Aorta (tissue), 5 donors: ENCODE measurements at places on chromosomes 16 and 17. TPM values are rescaled to one million over a fixed set of nuclear protein-coding genes. Genes with fewer than 3 reads are reported as not detected.

The HASPIN gene
- 0.13 TPM for total RNA-seq

The TSPAN10 gene
- 0.29 TPM for total RNA-seq

DNA sequence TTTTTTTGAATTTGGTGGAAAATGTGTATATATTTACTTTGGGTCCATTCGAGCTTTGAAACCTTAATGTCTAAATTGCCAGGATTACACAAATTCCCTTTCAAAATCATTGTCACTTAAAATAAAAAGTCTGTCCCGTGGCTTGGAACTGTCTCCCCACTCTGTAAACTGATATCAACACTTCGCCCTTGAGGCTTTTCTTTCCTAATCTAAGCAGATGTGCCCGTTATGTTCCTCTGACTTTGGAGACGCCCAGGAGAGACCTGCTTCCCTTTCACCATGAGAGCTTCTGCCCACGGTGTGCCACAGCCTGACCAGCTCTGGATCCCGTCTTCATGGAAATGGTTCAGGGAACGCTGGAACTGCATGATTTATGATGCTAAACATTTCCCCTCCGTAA is 151.3 kb downstream of the C16orf95 start:
- H3K36me3 ChIP-seq, result no peaks in the 10 kb centered on the region
- no peak for DNase-seq
- no peak overlapping the region for H3K4me3 ChIP-seq
- H3K27me3 ChIP-seq, result no peaks in the 10 kb centered on the region

DNA sequence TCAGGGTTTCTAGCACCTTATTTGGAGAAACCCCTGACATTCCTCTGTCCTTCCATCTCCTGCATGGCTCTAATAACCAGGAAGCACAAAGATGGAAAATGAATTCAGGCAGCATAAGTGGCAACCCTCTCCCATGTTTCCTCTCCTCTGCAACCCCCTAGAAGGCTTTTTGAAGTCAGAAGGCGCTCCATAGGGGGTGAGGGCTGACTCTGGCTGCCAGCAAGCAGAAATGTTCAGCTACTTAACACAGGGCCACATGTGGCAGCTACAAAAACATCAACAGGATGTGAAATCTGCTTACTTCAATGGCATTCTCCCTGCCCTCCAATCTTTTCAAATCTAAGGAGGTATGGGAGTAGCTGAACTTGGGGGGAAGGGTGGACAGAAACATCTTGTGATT is 55.2 kb upstream of the IRX5 start:
- H3K27me3 ChIP-seq, result no peaks in the 10 kb centered on the region
- no peak overlapping the region for H3K27ac ChIP-seq
- no peak overlapping the region for H3K4me3 ChIP-seq

DNA sequence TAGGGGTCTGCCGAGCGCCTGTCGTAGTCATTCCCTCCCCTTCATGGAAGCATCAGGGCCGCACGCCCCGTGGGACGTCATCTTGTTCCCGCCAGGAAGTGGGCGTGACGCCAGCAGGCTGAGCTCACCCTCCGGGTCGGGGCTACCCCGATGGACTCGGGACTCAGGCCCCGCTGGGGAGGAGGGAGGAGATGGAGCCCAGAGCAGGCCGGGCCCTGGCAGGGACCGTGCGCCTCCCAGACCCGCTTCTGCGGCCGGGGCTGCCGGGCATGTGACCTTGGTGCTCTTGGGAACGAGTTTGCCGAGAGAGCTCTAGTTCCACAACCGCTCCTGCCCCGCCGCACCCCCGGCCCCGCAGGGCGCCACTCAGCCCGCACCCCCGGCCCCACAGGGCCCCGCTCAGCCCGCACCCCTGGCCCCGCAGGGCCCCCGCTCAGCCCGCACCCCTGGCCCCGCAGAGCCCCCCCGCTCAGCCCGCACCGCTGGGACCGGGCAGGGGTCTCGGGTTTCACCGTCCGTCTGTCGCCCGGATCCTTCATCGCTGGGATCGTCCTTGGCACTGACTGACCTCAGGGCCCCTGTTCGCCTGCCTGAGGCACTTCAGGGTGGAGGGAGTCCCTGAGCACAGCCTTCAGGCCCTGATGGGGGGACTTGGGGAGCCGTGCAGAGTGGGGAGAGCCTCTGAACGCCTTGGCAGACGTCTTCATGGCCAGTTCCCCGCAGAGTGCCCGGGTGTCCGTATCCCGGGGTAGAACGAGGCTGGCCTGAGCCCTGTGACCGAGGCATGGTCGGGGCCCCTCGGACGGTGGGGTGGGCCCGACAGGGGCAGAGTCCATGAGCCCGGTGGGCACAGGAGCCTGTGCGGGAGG is 5.8 kb downstream of the CACNA1H start:
- H3K4me1 ChIP-seq, result no peaks in the 10 kb centered on the region
- peak; percentile 89 for DNase-seq
- H3K27ac ChIP-seq, result no peak overlapping the region
- no peaks in the 10 kb centered on the region for H3K36me3 ChIP-seq
- H3K4me3 ChIP-seq, result no peak overlapping the region
- no peaks in the 10 kb centered on the region for H3K27me3 ChIP-seq
